Breast epithelium (tissue), 4 donors: ENCODE measurements at places on chromosomes 2 and 18. TPM values are rescaled to one million over a fixed set of nuclear protein-coding genes. Genes with fewer than 3 reads are reported as not detected.
A peak's percentile ranks its signal among the peaks of the same experiment; 100 is the strongest.

The CYTIP gene
- total RNA-seq, result 16.8 TPM

The LRRC30 gene
- not detected for total RNA-seq

The DSC2 gene
- total RNA-seq, result 8.0 TPM

The IL37 gene
- not detected for total RNA-seq

GRCh38 chr18:35284841-35285240 is 5.2 kb downstream of the ZSCAN30 start:
- H3K36me3 ChIP-seq, result no peaks in the 10 kb centered on the region
- H3K4me3 ChIP-seq, result no peak overlapping the region
- H3K27ac ChIP-seq, result no peak overlapping the region

DNA sequence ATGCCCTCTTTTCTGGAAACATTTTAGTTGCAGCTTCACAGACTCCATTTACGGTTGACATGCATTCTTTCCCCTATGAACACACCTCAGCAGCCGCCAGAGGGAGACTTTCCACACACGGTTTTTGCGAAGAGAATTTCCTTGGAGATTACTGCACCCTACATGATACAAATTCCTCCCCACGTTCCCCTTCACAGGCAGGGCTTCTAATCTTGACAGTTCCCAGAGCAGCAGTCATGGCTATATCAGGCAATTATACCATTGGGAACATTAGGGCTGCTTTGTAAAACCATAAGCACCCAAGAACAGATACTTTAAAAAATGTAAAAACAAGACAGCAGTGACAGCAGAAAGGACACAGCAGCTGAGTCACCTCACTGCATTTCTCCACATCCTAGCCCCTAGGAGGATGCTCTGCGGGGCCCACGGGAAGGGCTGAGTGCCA is 253.8 kb downstream of the TGIF1 start:
- H3K36me3 ChIP-seq, result no peaks in the 10 kb centered on the region
- no peaks in the 10 kb centered on the region for H3K4me1 ChIP-seq
- H3K27me3 ChIP-seq, result no peaks in the 10 kb centered on the region
- peak; percentile 50 for DNase-seq

GRCh38 chr2:103285354-103285753 is 523.5 kb downstream of the TMEM182 start:
- H3K27ac ChIP-seq, result no peak overlapping the region
- no peak overlapping the region for H3K4me3 ChIP-seq
- no peaks in the 10 kb centered on the region for H3K36me3 ChIP-seq
- DNase-seq, result no peak
- H3K4me1 ChIP-seq, result no peaks in the 10 kb centered on the region
- no peaks in the 10 kb centered on the region for H3K27me3 ChIP-seq

DNA sequence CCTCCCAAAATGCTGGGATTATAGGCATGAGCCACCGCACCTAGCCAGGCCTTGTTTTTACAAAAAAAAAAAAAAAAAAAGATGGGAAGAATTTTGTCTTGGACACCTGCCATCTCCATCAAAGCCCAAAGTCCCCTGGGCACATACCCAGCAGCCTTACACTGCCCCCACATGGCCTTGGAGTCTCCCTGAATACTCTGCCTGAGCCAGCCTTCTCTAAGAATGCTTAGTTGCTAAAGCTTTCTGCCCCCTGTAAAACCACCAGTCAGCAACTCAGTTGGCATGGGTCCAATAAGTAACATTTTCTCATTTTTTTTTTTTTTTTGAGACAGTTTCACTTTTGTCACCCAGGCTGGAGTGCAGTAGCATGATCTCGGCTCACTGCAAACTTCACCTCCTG is 40.6 kb downstream of the SPC25 start:
- H3K4me3 ChIP-seq, result no peak overlapping the region
- H3K4me1 ChIP-seq, result no peaks in the 10 kb centered on the region
- DNase-seq, result no peak
- H3K27ac ChIP-seq, result no peak overlapping the region

GRCh38 chr18:35458677-35459441 is 38.9 kb downstream of the INO80C start:
- H3K4me3 ChIP-seq, result no peak overlapping the region
- no peak for DNase-seq
- no peaks in the 10 kb centered on the region for H3K4me1 ChIP-seq
- no peaks in the 10 kb centered on the region for H3K27me3 ChIP-seq
- H3K27ac ChIP-seq, result peak overlapping the region; percentile 52
- no peaks in the 10 kb centered on the region for H3K36me3 ChIP-seq

DNA sequence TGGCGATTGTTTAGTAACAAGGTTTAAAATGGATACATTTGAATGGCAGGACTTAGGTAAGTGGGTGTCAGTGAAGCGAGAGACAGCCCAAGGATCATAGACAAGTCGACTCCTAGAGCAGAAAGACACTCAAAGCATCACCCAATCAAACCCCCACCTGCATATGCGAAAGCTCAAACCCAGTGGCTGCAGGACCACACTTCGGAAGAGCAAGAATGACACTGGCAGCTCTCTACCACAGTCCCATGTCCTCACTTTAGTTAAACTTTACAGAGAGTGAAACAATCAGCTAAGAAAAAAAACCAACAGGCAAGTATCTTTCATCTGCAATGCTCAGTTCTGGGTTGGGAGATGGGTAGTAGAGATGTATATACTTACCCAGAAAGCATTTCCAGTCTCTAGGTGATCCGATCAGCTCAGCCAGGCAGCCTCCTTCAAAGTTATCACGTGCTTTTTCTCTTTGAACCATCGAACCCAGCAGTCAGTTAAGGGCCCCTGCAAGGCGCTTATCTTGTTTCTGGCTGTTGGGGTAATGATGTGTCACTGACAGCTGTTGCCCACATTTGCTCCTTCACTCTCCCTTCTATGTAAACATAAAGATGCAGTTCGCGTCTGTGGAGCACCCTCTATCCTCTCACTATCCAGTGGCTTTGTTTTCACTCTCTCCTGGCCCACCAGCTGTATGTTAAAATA is 357.5 kb upstream of the ID2 start:
- H3K27me3 ChIP-seq, result no peaks in the 10 kb centered on the region
- H3K4me1 ChIP-seq, result no peaks in the 10 kb centered on the region
- H3K4me3 ChIP-seq, result no peak overlapping the region
- no peak overlapping the region for H3K27ac ChIP-seq

DNA sequence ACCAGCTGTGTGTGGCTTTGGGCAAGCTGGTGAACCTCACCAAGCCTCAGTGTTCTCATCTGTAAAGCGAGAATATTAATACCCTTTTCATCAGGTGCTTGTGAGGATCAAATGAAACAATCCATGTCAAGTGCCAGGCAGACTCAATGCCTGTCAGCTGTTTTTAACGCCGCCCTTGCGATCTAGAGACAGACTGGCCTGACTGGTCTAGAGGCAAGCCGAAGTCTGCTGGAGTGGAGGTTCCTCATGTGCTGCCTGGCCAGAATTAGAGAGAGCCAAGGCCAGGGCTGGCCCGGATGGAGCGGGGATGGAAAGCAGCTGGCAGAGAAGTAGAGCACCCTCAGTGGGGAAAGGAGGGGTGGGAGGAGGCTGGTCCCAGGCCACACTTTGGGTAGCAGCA is 74.5 kb upstream of the B3GNT7 start:
- no peak for DNase-seq
- no peaks in the 10 kb centered on the region for H3K36me3 ChIP-seq
- no peak overlapping the region for H3K4me3 ChIP-seq
- no peaks in the 10 kb centered on the region for H3K27me3 ChIP-seq

DNA sequence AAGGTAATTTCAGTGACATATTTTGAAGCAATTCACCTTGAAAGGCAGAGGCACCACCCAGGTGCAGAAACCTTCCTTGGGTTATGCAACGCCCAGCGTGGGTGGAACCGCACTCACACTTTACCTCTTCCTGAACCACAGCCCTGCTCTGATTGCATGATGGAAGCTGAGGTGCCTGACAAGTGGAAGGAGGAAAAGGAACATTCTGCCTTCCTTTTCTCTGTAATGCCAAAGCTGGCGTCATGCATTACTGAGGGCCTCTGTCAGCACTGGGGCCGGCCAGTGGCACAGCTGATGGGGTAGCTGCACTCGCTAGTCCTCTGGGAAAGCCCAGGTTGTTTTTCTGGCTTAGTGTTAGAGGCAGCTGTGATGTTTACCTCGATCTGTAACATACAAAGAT is 266.5 kb downstream of the NEDD4L start:
- H3K27ac ChIP-seq, result peak overlapping the region; percentile 72
- no peaks in the 10 kb centered on the region for H3K36me3 ChIP-seq
- H3K4me1 ChIP-seq, result peaks cover 27% of the 10 kb centered on the region
- no peak overlapping the region for H3K4me3 ChIP-seq
- DNase-seq, result peak; percentile 90

DNA sequence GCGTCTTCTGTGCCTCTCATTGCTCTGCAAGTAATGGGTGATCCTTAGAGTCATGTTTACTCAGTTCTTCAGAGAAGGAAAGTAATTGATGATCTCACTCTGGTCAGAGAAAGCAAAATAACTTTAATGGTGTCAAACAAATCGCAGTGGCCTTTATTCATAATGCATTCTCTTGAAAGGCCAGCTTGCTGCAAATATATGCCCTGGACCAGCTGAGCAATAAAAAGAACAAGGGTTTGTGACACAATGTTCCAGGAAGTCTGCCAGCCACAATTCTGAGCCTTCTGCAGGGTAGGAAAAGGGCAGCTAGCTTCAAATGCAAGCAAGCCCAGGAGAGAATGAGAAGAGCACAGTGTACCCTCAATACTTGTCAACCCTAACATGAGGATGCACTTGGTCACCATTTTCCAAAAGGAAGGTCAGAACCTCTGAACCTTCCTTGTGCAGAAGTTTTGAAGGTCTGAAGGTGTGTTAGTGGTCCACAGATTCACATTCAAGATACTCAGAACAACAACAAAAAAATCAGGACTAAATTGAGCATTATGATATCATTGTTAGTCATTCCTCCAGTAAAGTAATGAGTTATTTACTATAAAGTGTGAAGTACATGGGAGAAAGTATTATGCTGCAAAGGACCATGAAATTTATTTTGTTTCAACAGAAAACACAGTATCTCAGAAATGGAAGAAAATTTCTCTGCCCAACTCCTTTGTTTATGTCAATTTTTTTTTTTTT is 355.6 kb downstream of the PAX3 start:
- no peaks in the 10 kb centered on the region for H3K4me1 ChIP-seq
- no peaks in the 10 kb centered on the region for H3K27me3 ChIP-seq
- no peak overlapping the region for H3K4me3 ChIP-seq
- no peak for DNase-seq
- no peak overlapping the region for H3K27ac ChIP-seq

DNA sequence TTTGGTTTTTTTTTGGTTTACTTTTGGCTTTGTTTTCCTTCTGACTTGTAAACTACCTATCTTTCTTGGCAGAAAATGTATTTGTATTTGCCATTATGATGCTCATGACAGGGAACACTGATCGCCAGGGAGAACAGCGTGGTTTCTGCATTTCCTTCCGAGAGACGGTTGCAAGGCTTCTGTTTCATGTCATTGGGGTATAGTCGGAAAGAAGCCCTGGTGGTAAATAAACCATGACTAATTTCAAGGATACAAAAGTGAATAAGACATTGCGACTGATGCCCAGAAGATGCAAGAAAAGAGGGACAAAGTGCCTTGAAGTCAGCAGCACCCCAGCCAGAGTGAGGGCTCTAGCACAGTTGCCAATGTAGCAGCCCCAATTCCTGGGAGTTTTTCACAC is 4.2 kb upstream of the CAPN14 start:
- H3K27ac ChIP-seq, result no peak overlapping the region
- no peaks in the 10 kb centered on the region for H3K4me1 ChIP-seq
- H3K36me3 ChIP-seq, result no peaks in the 10 kb centered on the region
- H3K4me3 ChIP-seq, result no peak overlapping the region
- DNase-seq, result no peak
- H3K27me3 ChIP-seq, result no peaks in the 10 kb centered on the region

DNA sequence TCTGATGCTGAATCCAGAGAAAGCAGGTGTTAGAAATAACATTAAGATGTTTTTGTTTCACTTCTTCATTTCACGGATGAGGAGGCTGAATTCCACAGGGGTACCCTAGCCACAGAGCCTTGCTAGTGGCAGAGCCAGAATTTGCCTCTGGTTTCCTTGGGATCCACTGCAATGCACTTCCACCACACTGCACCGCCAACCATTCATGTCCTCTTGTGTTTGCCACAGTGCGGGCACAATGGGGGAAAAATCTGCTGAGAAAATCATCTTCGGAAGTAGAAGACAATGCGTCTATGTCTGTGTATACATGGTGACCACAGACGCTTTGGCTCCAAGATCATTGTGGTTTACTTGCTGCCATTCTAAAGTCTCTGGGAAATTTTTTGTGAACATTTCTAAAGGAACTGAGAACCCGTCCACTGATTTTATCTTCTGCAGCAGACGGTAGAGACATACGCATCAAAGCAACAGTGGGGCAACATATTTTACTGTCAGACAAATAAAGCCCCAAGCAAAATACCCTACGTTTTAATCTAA is 14.9 kb downstream of the ICOS start:
- H3K27ac ChIP-seq, result peak overlapping the region; percentile 13
- H3K4me3 ChIP-seq, result no peak overlapping the region
- H3K36me3 ChIP-seq, result no peaks in the 10 kb centered on the region
- H3K4me1 ChIP-seq, result no peaks in the 10 kb centered on the region

DNA sequence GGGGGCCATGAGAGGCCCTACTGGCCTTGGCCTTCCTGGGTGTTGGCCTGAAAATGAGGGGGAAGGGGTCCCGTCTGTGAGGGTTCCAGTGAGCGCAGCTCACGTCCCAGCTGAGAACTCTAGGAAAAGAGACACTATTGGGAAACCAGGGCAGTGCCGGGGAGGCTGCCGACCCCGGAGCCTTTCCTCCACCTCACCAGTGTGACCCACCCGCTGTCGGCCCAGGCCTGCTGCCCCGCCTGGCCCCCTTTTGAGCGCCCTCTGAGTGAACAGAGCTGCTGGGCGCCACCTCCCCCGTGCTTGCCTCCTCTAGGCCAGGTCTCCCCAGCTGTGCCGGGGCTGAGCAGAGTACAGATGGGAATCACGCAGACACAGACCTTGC is 17.5 kb upstream of the ARHGEF4 start:
- no peaks in the 10 kb centered on the region for H3K27me3 ChIP-seq
- no peaks in the 10 kb centered on the region for H3K36me3 ChIP-seq
- no peak for DNase-seq
- no peak overlapping the region for H3K27ac ChIP-seq
- H3K4me1 ChIP-seq, result no peaks in the 10 kb centered on the region

- peaks cover 6% of the 10 kb centered on the region for H3K27me3 ChIP-seq
- no peak overlapping the region for H3K27ac ChIP-seq
- H3K4me3 ChIP-seq, result peak overlapping the region; percentile 85
These were observed 971 bp upstream of the FBXO41 start for GRCh38 chr2:73285159-73285739.

- no peaks in the 10 kb centered on the region for H3K36me3 ChIP-seq
- DNase-seq, result no peak
- H3K27me3 ChIP-seq, result no peaks in the 10 kb centered on the region
- no peaks in the 10 kb centered on the region for H3K4me1 ChIP-seq
These were observed 57.0 kb upstream of the HPCAL1 start for GRCh38 chr2:10245661-10246060.

GRCh38 chr18:48743886-48744285 is 205.1 kb downstream of the CTIF start:
- no peaks in the 10 kb centered on the region for H3K36me3 ChIP-seq
- DNase-seq, result no peak
- H3K27ac ChIP-seq, result peak overlapping the region; percentile 68
- H3K4me1 ChIP-seq, result no peaks in the 10 kb centered on the region
- H3K27me3 ChIP-seq, result no peaks in the 10 kb centered on the region
- H3K4me3 ChIP-seq, result no peak overlapping the region
